Esophagus mucosa (tissue), 1 donor: ENCODE measurements at places on chromosomes 1 and 21. TPM values are rescaled to one million over a fixed set of nuclear protein-coding genes. Genes with fewer than 3 reads are reported as not detected.

Gene PROX1
- 0.88 TPM for total RNA-seq

GRCh38 chr1:231357187-231357772 lies 19.2 kb downstream of the SPRTN start:
- ATAC-seq = no peak

DNA sequence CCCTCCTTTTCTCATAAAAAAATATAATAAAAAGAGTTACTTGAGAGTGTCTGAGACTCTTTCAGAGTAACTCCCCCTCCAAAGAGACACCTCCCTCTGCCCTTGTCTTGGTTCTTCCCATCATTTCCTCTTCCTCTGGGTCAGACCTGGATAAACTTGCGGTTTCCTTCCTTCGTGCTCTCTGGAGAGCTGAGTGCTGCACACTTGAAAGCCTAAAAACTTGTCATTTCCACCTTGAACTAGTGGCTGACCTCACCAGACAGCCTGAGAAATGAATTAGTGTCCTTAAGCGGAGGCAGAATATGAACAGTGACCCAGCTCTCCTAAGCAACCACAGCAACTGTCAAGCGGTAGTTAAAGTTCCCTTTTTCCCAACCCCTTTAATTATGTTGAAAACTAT lies 88.4 kb upstream of the PROX1 start:
- no peak for ATAC-seq

- ATAC-seq = peak; percentile 89
These were observed 797 bp upstream of the USP1 start for GRCh38 chr1:62436039-62436465.

DNA sequence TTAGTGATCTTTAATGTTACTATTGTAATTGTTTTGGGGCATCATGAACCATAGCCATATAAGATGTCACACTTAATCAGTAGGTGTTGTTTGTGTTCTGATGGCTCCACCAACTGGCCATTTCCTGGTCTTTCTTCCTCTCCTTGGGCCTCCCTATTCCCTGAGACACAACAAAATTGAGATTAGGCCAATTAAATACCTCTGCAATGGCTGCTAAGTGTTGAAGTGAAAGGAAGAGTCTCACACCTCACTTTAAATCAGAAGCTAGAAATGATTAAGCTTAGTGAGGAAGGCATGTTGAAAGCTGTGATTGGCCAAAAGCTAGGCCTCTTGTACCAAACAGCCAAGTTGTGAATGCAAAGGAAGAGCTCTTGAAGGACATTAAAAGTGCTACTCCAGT lies 30.7 kb downstream of the PPP2R5A start:
- peak; percentile 37 for ATAC-seq

DNA sequence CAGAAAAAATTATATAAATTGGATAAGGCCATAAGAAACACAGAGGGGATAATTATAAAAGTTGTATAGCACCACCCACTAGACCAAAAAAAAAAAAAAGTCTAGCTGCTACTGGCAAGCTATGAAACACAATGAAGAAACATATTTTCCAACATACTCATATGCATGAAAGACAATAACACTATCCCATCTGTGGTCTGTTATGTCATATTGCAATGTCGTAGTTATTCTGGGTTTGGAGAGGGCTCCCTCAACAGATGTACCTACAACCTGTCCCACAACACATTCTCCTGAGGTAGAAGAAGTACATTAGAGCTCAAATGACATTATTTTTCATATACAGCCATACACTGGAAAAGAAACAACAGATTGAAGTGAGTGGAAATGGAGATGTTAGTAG lies 517.6 kb upstream of the ADGRL4 start:
- no peak for ATAC-seq

GRCh38 chr1:76948846-76949245 lies 81.6 kb downstream of the ST6GALNAC5 start:
- ATAC-seq = no peak

GRCh38 chr1:216119600-216119999 lies 303.6 kb downstream of the USH2A start:
- no peak for ATAC-seq

DNA sequence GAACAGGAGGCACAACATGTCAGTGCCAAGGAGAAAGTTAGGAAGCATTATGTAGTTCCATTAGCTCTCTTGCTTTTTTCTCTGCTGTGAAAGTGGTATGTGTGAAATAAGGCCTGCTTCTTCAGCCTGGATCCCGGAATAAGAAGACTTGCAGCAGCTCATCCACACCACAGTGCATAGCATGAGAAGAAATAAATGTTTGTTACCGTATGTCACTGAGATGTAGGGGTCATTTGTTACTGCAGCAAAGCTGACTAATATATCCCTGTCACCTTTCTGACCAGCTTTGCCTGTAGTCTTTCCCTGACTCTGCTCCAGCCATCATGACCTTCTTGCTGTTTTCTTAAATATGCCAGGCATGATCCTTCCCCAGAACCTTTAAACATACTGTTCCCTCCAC lies 20.5 kb upstream of the MCOLN3 start:
- ATAC-seq = no peak

Gene ETV3L
- not detected for total RNA-seq

DNA sequence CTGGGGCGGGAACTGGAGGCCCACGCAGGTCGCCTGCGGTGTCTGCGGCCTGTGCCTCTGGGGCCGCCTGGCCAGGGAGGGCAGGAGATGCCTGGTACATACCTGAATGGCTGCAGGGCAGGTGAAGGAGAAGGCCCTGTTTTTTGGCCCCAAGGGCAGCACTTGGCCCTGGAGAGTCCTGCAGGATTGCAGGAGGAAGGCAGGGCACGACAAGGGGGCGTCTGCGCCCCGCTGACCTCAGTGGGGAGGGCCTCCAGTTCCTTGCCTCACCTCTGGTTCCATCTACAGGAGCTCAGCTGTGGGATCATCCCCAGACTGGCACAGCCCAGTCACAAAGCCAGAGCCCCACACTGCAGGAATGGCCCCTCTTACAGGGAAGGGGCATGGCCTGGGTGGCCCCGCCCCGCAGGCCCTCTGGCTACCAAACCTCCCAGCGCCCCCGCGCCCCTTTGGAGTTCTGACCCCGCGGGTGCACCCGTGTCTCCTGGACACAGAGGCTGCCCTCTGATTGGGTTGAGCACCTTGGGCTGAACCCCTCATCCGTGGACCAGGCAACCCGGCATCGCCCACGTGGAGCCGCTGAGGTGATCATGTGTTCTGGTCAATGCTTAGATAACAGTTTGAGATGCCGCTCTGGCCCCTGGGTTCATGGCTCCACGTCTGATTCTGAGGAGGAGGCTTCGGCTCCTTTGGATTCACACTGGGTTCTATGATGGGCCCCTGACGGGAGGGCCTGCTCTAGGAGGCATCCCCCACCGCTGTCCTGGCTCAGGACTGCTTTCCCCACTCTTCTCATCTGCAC lies 1.3 kb upstream of the PEX10 start:
- no peak for ATAC-seq

Gene C8A
- not detected for total RNA-seq

DNA sequence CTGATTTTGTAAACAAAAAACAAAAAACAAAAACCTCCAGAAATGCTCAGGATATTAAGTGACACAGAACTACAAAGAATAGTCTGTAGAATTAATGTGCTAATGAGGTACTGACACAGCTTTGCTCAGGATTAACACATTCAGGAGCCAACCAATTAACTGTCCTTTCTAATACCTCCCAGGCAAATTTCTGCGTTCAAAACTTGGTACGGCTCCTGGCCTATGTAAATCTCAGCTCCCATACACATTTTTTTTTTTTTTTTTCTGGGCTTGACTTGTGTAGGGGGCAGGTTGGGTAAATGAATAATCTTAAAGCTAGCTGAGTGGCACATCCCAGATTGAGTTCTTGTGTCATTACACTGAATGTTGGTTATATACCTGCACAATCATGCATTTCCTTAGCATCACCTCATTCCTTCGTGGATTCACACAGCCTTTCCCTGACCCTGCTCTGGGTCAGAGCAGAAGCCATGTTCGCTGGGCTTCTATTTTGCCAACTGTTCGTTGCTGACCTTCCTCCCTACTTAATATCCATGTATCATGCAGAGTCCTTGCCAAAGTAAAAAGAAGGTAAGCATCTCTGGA lies 12.6 kb upstream of the IER5 start:
- ATAC-seq = no peak

DNA sequence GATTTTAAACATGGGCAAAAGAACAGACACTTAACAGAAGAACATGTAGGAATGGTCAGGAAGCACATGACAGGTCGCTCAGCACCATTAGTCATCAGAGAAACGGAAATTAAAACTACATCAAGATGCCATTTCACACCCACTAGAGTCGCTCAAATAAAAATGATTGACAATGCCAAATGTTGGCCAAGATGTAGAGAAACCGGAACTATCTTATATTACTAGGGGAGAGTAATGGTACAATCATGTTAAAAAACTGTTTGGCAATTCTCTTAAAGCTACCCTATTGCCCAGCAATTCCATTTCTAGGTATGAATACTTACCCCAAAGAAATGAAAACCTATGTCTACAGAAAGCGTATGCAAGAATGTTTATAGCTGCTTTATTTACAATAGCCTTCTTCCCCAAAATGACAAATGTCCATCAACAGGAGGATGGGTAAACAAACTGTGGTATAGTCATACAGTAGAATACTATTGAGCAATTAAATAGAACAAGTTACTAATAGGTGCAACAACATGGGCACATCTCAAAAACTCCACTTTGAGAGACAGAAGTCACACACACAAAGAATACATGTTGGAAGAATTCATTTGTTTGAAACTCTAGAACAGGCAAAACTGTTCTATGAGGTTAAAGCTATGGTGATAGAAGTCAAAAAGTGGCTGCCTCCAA lies 92.8 kb downstream of the ETS2 start:
- ATAC-seq = peak; percentile 42

DNA sequence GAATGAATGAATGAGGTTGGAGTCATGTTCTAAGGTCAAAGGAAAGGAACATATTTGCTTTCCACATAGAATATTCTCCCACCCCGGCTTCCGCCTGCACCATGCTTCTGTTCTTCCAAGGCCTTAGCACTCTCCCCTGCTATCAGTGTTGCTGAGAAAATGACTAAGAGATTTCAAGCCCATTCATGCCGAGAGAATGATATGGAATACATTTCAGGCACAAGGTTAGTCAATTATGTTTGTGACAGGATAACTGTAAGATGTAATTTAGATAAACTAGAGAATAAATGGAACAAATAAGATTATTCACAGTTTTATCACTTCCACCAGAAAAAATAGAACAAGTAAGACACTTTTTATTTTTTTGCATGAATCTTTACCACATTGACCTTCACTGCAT lies 122.6 kb downstream of the PLD5 start:
- no peak for ATAC-seq

DNA sequence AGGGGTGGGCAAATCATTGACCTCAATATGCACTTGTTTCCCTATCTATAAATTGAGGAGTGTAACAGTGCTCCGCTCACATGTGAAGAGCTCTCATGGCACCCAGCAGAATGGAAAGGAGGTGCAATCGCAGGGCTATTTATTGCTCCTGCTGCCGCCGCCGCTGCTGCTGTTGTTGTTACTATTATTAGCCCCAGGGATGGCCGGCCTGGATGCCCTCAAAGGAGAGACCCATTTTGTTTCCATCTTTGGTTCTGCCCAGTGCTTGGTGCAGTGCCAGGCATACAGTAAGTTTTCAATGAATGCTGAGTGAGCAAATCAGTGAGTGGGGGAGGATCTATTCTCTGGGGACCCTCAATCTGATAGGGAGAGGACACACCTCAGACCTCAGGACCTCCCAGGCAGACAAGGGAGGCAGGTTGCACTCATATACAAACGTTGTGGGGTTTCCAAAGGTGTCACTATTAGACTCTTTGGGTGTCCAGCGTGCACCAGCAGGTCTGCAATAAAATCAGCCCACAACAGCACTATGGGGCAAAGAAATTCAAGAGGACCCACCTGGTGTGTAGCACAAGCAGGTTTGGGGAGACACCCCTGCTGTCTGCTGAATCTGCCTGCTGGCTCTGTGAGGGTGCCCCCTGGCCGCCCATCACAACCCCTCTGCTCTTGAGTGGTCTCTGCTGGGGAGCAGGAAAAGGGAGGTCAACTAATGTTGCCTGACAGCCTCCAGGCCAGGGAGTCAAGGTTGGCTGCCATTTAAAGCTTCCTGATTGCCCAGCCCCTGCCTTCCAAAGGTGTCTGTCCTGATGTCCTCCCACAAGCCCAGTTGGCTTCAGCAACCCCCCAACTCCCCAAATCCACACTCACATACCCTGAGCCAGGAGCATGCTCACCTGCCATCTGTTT lies 136.3 kb downstream of the ACTL8 start:
- no peak for ATAC-seq

- no peak for ATAC-seq
These were observed 9.9 kb upstream of the CD58 start for GRCh38 chr1:116580446-116581322.

Gene UBXN11
- total RNA-seq = 7.2 TPM

- no peak for ATAC-seq
These were observed 19.9 kb downstream of the GFI1 start for GRCh38 chr1:92466683-92467352.

DNA sequence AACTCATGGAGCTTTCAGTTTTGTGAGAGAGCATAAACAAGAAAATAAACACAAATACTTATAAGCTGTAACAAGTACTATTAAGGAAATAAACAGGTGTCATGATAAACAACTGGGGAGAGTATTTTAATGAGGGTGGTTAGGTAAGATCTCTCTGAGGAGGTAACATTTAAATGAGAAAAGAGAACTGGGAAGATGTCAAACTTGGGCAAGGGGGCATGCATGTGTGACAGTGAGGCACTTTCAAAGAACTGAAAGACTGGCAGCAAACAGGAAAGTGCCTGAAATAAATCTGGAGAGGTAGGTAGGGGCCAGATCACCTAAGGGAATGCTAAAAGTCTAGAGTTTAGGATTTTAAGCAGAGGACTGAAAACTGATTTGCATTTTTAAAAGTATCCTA lies 37.8 kb downstream of the NSL1 start:
- no peak for ATAC-seq

- no peak for ATAC-seq
These were observed 2.5 kb upstream of the CDKN2C start for GRCh38 chr1:50967416-50968157.

Gene BGLAP
- total RNA-seq = 0.28 TPM

DNA sequence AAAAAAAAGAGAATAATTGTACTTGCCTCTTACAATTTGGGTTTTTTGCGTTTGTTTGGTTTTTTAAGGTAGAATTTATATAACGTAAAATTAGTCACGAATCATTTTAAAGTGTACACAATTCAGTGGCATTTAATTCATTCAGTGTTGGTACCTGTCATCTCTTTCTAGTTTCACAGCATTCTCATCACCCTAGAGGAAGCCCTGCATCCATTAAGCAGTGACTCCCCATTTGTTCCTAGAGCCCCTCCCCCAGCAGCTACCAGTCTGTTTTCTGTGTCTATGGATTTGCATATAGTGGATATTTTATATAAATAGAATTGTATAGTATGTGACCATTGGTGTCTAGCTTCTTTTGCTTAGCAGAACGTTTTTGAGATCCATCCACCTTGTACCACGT lies 233.2 kb upstream of the FMN2 start:
- ATAC-seq = no peak

GRCh38 chr1:235763962-235764361 lies 102.7 kb downstream of the LYST start:
- no peak for ATAC-seq

Gene SPTA1
- not detected for total RNA-seq

- no peak for ATAC-seq
These were observed 36.1 kb downstream of the ESRRG start for GRCh38 chr1:216686860-216687766.

- no peak for ATAC-seq
These were observed 194.3 kb downstream of the RPS6KC1 start for GRCh38 chr1:213245260-213245910.

GRCh38 chr21:38740090-38740489 lies 65.6 kb upstream of the ETS2 start:
- ATAC-seq = no peak

GRCh38 chr21:31517664-31518414 lies 141.7 kb upstream of the SOD1 start:
- ATAC-seq = no peak

- ATAC-seq = no peak
These were observed 174.1 kb downstream of the LBR start for GRCh38 chr1:225253784-225254183.
